ENCODE measurements at places on chromosomes 16 and 17.

- DNase-seq = no peak
These were observed 53.4 kb downstream of the NUP93 start for GRCh38 chr16:56783344-56783743.

- DNase-seq = no peak
These were observed 10.6 kb downstream of the ICAM2 start for GRCh38 chr17:64009571-64010402.

DNA sequence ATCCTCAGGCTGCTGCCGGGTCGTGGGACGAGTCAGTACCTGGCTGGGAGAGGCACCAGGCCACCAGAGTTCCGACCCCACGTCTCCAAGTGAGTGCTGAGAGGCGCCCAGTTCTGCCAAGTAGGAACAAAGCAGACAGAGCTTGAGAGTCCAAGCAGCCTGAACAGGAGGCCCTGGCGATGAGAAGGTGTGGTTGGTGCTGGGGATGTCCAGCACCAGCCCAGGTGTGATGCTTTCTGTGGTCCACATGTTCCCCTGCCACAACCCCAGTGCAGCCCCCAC lies 10.8 kb downstream of the TAX1BP3 start:
- no peak for DNase-seq

- no peak for DNase-seq
These were observed 19.6 kb downstream of the SPIRE2 start for GRCh38 chr16:89847940-89848297.

GRCh38 chr16:78566397-78567073 lies 467.1 kb downstream of the WWOX start:
- no peak for DNase-seq

DNA sequence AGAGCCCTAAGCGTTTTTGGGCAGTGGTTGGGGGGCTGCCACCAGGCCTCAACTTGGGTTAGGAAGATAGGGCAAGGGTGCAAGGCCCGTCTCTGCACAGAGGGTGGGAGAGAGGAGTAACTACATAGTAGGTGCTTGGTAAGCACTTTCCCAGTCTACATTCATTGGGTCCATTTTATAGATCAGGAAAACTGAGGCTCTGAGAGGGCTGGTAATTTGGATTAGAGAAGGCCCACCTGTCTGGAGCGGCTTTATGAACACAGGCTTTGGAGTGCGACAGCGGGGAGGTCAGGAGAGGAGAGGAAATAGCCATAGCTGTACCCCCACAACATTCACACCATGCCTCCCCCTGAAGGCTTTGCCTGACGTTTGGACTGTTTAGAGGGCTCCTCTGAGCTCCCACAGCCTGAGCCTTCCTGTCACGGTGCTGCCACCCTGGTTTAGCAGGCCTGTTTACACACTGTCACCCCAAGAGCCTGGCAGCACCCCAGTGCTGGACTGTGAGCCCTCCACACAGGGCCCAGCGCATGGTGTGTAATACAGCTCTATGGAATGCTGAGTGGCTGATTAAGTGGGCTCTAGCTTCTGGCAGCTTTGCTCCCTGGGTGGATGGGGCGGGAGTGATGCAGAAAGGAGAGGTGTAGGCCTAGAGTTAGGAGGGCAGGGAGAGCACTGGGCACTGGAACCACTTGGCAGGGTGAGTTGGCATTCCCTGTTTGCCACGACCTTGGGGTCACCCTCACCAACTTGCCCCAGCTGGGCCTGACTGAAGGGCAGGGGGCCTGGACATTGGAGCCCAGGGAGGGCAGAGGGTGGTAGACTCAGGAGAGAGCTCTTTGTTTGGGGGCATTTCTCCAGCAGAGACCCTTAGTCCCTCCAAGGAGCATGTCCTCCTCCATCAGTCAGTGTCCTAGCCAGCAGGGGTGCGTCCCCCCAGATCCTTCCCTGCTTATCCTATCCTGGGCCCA lies 73.7 kb downstream of the RAI1 start:
- DNase-seq = no peak

GRCh38 chr16:50316102-50316847 lies 49.9 kb downstream of the ADCY7 start:
- DNase-seq = no peak

DNA sequence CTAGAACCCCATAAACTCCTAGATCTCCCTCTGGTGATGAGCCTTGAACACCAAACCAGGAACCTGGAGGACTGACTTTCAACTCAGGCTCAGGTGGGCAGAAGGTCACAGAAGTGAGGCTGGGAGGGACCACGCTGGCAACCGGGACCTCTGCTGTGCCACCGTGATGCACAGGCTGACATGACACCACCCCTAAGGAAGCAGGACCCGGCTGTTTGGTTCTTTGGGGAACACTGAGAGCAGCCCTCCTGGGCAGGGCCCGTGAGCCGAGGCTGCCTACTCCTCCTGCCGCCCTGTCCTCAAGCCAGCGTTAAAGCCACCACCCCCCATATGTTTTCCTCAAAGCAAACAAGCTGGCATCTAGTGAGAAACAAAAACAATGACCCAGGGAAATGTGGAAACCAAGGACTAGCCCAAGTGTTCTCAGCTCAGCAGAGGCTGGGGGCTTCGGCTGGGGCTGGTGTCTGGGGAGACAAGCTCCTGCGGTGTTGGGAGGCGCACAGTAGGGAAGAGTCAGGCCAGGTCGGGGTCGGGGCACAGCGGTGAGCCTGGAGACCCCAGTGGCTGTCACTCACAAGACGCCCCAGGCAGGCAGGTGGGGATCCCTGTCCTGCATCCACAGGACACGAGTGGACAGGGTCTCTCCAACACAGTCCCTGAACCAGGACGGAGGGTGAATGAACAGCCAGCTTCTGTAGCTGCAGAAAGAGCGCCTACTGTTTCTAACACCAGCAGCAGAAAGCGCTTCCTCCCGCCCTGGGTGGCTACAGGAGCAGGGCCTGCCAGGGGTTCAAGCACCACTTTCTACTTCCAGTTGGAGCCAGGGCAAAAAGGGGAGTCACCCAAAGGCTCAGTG lies 1.7 kb downstream of the SMIM5 start:
- no peak for DNase-seq

DNA sequence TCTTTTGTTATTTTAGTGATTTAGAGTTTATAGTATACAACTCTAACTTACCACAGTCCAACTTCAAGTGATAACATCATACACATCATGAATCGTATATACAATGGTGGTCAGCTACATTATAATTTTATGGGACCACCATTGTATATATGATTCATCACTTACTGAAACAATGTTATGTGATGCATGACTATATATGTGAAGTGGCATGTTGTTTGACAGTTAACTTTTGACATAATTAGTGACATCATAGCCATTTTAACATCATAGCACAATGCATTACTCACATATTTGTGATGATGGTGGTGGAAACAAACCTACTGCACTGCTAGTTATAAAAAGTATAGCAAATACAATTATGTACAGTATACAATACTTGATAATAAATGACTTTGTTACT lies 21.9 kb downstream of the DYNLL2 start:
- no peak for DNase-seq

GRCh38 chr17:50204431-50204830 lies 3.0 kb upstream of the COL1A1 start:
- no peak for DNase-seq

- DNase-seq = peak; percentile 28
These were observed at the start of gene PSMD12 for GRCh38 chr17:67366193-67367157. Gene PSMD12 (minus strand): TSS chr17:67366577. CDS start chr17:67366519, 58 bp downstream.

- no peak for DNase-seq
These were observed 27.8 kb upstream of the GHDC start for GRCh38 chr17:42221886-42222745.

GRCh38 chr17:41478237-41478636 lies 2.7 kb downstream of the KRT35 start:
- no peak for DNase-seq

DNA sequence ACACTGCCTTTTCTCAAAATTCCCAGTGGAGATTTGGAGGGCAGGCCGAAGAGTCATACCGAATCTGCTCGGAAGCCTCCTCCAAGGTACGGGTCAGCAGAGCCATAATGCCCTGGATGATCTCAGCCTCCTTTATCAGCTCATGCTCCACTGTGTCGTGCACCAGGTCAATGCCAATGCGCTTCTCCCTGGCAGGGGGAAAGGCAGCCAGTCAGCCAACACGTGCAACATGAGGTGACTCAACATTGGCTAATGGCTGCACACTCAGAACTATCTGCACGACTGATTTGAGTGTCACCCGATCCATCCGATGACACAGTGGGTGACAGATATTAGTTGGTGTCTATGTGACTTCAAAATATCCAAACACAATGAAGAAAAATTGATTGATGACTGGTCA lies 15.8 kb downstream of the TEKT1 start:
- DNase-seq = no peak

- no peak for DNase-seq
These were observed 977 bp downstream of the NAGPA start for GRCh38 chr16:5032748-5033167.

- DNase-seq = no peak
These were observed 34.8 kb upstream of the GAS7 start for GRCh38 chr17:10233161-10233560.

Data from BJ (cell line).